ENCODE measurements at places on chromosomes 1 and 21.

- DNase-seq = peak; percentile 86
Observed at GRCh38 chr1:202154766-202155477, 5.5 kb downstream of the PTPN7 start.

DNA sequence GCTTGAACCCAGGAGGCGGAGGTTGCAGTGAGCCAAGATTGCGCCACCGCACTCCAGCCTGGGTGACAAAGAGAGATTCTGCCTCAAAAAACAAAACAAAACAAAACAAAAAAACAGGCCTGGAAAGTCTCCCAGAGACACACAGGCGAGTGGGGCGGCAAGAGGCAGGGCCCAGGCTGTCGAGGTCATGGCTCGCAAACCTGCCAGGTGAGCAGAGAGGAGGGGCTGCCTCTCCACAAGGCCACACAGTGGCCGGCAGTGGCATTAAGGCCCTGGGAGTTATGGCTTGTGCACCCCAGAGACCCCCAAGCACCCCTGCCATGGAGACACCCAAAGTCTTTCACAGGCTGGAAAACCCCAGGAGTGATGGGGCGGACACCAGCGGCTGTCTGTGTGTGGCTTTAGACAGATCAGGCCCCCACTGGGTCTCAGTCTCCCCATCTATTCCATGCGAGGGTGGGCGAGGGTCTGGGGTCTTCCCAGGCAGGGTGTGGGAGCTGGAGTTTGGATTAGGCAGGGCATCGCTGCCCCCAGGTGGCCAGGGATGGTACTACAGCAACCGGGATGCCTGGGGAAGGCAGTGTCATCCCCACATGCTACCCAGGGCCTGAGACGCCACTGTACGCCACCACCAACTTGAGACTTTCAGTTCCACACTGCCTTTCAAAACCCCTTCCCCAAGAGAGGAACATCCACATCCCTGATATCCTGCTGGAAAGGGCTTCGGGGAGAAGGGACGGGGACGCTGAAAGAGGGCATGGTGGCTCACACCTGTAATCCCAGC lies 7.3 kb upstream of the CTRC start:
- no peak for DNase-seq

- DNase-seq = no peak
Observed at GRCh38 chr1:182170891-182171461, 109.5 kb upstream of the ZNF648 start.

DNA sequence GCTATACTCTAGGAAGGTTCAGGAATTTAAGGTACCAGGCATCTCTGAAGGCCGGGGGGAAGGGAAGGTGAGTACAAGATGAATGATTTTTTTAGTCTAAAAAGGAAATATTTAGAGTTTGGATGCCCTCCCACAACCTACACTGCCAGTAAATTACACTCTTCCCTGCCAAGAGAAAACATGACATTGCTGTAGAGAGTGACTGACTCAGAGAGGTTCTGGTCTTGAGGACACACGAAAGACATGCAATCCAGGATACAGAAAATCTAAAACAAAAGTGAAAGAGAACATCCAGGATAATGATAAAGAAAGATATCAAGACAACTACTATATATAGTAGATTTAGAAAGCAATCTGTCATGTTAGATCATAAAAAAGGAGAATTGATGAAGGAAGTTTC lies 200.5 kb downstream of the TYW3 start:
- DNase-seq = no peak

- DNase-seq = no peak
Observed at GRCh38 chr1:67306547-67306946, 1.1 kb upstream of the IL12RB2 start.

DNA sequence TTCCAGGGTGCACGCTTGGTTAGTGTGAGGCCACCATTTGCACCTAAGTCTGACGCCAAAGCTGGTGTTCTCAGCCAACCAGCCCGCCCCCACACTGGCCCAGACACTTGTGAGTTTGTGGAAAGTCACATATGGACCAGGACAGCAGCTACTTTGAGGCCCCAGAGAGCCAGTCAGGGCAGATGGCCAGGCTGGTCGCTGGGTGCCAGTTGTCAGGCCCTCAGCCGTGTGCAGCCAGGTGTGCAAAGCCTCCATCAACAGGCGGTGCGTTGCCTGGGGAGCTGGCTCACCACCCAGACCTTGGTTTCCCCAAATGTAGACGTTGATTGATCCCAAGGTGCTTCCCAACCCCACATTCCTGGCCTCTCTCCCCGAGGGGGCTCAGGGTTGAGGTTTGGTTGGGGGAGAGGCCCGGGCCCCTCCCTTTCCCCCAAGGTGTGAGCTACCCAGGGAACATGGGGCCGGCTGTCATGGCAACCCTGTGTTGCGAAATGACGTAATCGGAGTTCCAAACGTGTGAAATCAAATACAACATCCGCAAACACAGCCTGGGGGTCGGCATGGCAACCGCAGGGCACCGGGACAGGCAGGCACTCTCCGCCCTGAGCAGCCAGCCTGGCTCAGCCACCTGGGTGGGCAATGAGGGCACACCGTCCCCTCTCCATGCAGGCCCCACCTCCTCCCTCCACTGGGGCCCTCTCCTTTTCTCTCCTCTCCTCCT lies 42.2 kb upstream of the WNT4 start:
- peak; percentile 9 for DNase-seq

- DNase-seq = no peak
Observed at GRCh38 chr1:111285879-111286278, 4.8 kb upstream of the CHIA start.

DNA sequence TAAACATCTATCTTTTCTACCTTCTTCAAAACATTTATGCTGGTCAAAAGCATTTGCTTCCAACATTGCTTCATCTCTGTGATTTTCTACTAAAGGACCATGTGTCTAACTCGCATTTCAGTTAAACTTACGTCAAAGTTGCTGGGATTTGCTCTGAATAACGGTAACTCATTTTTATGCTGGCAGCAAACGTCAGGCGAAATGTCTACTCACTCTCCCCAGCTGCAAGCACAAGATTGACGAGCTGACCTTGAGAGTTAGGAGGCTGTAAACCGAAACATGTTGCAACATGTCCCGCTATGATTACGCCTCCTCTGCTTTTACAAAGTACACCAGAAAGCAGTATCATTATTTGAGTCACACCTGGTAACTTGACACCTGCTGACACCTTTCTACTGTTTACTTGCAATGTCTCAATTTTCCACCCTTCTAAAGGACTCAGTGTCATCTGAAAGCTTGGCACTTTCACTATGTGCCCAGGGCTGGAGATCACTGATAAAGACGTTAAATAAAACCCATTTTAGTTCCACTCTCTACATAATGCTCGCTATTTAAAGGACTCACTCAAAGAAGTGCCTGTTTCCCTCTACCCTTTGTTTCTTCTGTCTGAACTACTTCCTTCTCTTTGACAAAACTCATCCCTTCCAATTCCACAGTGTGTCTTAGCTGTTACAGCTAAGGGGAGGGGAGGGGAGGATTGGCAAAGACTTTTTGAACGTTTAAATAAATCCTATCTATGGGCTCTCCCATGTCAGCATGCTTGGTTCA lies 111.9 kb downstream of the PTPN14 start:
- peak; percentile 39 for DNase-seq

- no peak for DNase-seq
Observed at GRCh38 chr1:112904071-112904830, 51.7 kb downstream of the SLC16A1 start.

DNA sequence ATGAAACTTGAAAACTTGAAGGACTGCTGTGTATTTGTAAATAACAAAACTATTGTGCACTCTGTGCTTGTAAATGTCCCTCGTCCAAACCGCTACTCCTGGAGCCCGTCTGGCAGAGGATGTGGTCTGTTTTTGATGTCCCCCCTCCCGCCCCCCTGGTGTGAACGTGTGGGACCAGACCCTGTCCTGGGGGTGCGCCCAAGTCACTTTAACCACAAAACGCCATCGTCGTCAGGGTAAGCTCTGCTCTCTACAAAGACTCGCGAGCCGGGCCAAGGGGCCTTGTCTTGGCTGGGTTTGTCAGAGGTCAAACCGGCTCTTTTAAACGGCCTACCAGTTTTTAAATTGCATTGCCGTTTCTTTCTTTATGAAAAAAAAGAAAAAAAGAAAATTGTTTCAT lies 87.4 kb upstream of the TMEM51 start:
- no peak for DNase-seq

DNA sequence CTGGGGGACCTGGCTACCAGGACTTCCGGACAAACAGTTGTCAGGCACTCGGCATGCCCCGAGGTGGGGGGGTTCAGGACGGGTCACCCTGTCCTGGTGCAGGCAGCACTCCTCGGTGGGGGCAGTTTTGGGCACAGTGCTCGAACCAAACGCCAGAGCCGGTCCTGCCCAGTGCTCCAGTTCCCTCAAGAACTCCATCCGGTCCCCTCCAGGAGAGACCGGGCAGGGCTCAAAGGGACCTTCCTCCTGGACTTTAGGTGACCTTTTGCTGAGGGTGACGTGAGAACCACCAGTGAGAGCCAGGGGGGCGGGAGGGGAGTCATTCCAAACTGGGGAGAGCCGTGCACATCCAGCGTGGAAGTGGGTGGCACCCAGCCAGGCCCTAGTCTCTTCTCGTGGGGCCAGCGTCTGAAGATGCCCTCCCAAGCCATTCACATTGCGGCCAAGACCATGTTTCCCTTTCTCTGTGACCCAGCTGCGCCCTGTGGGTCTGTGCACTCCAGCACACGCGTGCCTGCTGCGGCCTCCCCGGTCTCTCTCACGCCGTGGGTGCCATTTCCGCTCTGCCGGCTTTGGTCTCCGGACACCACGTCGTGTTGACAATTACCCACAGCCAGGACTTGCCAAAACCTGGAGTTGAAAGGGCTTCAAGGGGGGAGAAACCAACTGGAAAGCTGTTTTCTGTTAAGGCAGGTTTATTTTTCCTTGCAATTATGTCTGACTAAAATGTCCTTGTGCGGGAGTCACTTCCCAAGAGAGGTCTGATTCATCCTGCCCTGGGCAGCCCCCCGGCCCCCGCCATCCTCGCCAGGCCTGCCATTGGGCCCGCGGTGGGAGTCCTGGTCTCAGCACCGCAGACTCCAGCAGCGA lies 178.8 kb upstream of the ARHGEF16 start:
- DNase-seq = no peak

- DNase-seq = peak; percentile 49
Observed at GRCh38 chr1:230130172-230130944, 63.3 kb downstream of the GALNT2 start.

DNA sequence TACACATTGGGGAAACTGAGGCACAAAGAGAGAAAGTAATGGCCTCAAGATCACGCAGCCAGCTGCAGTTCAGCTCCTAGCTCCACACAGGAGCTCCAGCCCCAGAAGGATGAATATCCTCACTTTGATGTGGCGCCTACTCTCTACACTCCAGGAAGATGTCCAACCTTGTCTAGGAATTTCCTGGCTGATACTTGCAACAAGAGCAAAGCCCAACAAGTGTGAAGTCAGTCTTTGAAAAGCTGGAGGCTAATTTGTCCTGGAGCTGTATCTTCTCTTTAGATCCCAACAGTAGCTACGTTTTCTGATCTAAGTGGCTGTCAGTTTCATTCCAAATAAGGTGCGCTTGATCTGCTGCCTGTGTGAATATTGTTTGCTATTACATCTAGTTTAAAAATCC lies 344.9 kb downstream of the PTPRU start:
- no peak for DNase-seq

DNA sequence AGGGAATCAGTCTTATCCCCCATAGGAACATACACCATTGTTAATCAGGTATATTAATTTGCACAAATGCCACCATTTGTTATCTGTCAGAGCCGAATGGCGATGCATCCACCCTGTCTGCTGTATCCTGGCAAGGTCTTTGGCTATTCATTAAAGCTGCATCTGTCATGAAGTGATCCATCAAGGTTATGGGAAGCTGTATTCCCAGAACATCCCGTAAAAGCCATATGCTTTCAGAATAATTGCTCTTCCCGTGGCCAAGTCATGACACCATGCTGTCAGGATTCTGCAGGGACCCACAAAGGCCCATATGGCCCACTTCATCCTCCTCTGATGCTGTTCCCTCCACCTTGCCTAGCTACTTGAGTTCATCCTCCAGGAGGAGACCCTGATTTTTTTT lies 103.9 kb downstream of the RAVER2 start:
- DNase-seq = no peak

DNA sequence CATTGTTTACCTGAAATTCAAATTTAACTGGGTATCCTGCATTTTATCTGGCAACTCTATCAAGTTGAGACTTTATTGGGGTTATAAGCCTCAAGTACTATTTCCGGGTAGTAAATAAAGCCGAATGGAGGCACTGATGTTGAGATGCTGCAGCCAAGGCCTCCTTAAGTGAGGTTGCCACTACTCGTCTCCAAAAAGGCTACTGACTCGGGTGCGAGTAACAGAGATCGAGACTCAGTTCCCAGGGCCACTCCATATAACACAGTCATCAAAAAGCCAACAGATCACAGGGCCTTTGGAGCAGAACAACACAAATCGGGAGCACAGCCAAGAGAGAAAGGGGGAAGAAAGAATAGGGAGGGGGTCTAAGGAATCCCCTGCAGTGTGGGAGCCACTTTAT lies 524 bp downstream of the COPA start:
- no peak for DNase-seq

DNA sequence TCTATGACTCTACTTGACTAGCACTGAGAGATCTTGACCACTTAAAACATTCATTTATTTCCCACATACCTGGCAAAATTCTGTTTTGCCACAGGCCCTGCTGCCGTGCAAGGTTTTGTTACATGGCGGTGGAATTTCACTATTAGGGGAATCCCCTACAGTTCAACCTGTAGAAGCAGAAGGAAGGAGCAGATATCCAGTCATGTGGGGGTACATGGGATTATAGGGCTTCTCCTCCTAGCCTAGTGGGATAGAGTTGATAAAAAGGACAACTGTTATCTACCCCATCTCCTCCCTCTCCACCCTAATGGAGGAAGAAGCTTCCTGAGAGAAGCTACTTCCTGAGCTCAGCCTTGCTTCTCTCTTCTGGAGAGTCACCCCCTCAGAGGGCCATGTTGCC lies 17.7 kb upstream of the PROK1 start:
- no peak for DNase-seq

- no peak for DNase-seq
Observed at GRCh38 chr1:184535191-184535970, 148.6 kb downstream of the C1orf21 start.

GRCh38 chr1:18795002-18795689 lies 64.3 kb downstream of the TAS1R2 start:
- no peak for DNase-seq

DNA sequence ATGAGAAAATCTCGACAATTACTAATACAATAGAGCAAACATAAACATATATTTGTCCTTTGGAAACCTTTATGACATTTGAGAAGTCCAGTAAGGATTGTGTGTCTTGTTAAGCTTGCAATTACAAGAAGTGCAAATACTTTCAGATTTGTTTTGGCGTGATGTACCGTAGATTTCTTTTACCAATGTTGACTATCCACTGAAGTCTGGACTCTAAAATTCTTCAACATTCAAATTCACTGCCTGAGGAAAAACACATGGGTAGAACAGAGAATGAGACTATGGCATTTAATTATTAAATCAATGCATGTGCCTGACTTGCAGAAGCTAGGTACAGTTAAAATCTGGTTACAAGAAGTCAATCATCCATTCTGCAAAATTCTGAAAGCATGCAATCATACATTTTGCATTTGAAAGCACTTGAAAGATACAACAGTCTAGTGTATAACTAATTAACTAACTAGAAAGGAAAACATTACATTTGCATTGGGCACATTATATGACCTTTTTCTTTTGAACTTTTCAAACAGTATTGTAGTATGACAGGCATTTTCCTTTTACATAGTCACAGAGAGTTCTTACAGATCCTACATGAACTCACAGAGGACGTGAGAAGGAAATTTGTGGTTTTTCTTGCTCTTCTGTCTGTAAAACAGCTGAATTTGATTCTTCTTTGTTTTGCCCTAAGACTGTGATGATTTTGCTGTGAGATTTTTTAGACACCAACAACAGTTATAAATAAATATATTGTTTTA lies 511.1 kb upstream of the ADGRL4 start:
- no peak for DNase-seq
